T-helper 17 cell (primary cell): ENCODE measurements at places on chromosomes 12 and 14.
A peak's percentile ranks its signal among the peaks of the same experiment; 100 is the strongest.

DNA sequence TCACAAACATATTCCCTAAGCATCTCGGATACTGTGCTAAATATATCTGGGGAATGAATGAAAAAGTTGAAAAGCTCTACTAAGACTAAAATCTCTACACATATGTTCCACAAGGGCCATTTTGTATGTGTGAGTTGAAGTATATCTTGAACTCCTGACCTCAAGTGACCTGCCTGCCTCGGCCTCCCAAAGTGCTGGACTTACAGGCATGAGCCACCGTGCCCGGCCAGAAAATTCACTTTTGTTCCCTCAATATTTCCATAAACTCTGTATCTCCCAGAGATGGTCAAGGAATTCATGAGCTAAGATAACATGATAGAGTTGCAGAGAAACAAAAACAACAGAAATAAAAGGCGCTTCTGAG is 1.5 kb upstream of the TUBA1C start:
- H3K4me3 ChIP-seq = peak overlapping the region; percentile 89
- DNase-seq = no peak
- H3K36me3 ChIP-seq = peaks cover 2% of the 10 kb centered on the region

DNA sequence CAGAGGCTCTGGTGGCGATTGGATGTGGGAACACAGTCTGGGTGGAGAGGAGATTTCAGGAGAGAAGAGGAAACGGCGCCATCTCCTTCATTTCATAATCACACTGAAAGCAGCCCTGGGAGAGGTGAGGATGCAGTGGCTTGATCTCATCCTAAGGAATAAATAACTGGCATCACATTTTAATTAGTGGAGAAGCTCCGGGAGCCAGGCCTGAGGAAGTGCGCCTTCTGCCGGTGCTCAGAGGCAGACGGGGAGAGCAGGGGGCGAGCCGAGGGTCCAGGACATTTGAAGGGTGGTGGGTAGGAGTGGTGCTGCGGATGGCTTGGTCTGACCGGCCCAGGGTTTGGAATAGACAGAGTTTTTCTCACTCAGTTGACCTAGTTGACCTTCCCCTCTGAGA is 265.0 kb downstream of the CACNA1C start:
- no peak for DNase-seq
- H3K4me1 ChIP-seq = peaks cover 3% of the 10 kb centered on the region
- no peak overlapping the region for H3K27ac ChIP-seq
- peaks cover 49% of the 10 kb centered on the region for H3K27me3 ChIP-seq
- H3K36me3 ChIP-seq = no peaks in the 10 kb centered on the region

DNA sequence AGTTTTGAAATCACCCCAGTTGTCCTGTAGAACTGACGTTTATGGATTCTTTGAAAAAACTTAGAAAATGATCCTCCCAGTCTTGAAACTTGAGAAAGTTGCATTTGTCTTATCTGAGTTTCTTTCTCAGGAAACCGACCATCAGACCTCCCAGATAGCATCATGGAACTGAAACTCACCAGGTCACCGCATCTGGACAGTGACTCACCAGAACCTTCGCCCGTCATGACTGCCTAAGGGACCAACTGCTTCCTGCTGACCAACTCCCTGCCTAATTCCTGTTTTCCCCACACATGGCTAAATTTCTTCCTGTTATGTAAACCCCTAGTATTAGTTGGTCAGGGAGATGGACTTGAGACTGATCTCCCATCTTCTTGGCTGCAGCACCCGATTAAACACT is 175.7 kb downstream of the RIMBP2 start:
- no peaks in the 10 kb centered on the region for H3K36me3 ChIP-seq
- no peak overlapping the region for H3K4me3 ChIP-seq
- no peaks in the 10 kb centered on the region for H3K27me3 ChIP-seq
- H3K4me1 ChIP-seq = no peaks in the 10 kb centered on the region

- no peak overlapping the region for H3K27ac ChIP-seq
- no peak for DNase-seq
- H3K27me3 ChIP-seq = no peaks in the 10 kb centered on the region
- H3K36me3 ChIP-seq = no peaks in the 10 kb centered on the region
Observed at GRCh38 chr12:84397263-84397662, 515.3 kb downstream of the SLC6A15 start.

- DNase-seq = no peak
- H3K4me3 ChIP-seq = no peak overlapping the region
- H3K36me3 ChIP-seq = no peaks in the 10 kb centered on the region
- peaks cover 21% of the 10 kb centered on the region for H3K4me1 ChIP-seq
Observed at GRCh38 chr12:52010152-52010622, 3.4 kb downstream of the TAMALIN start.

- no peak overlapping the region for H3K4me3 ChIP-seq
- no peaks in the 10 kb centered on the region for H3K4me1 ChIP-seq
- DNase-seq = no peak
- H3K36me3 ChIP-seq = no peaks in the 10 kb centered on the region
- H3K27ac ChIP-seq = no peak overlapping the region
- no peaks in the 10 kb centered on the region for H3K27me3 ChIP-seq
Observed at GRCh38 chr12:85092814-85093370, 56.7 kb downstream of the LRRIQ1 start.

DNA sequence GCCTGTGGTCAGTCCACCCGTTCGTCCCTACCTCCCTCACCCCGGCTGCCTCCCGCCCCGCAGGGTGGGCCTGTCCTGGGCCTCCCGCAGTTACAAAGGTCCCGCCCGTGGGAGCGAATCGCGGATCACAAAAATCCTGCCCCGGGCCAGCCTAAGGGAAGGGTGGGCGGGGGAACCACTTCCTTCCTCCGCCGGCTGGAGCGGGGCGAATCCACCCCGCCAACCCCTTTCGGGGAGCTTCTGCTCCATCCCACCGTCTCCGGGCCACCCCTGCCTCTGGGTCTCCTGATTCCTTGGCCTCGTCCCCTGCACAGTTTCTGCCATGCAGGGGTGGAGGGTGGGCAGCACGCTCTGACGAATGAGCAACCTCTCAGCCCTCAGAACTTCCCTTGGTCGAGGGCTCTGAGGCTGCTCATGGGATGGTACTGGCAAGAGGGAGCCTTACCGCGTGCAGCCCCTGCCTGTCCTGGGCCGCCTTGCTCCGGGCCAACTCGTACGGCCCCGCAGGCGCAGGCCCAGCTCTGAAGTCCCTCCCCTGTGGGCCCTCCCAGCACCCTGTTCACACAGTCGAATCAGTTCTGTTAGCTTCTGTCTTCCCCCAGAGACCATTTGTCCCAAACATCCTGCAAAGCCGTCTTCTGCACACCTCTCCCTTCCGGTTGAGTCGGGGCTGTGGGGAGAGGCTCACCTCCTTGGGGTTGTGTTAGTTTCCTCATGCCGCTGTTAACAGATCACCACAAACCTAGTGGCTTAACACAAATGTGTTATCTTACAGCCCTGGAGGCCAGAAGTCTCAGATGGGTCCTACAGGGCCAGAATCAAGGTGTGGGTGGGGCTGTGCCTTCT is 589 bp upstream of the HVCN1 start:
- H3K36me3 ChIP-seq = peaks cover 7% of the 10 kb centered on the region
- peaks cover 21% of the 10 kb centered on the region for H3K4me1 ChIP-seq
- H3K4me3 ChIP-seq = peak overlapping the region; percentile 95
- peak overlapping the region; percentile 87 for H3K27ac ChIP-seq
- peaks cover 8% of the 10 kb centered on the region for H3K27me3 ChIP-seq
- DNase-seq = no peak

DNA sequence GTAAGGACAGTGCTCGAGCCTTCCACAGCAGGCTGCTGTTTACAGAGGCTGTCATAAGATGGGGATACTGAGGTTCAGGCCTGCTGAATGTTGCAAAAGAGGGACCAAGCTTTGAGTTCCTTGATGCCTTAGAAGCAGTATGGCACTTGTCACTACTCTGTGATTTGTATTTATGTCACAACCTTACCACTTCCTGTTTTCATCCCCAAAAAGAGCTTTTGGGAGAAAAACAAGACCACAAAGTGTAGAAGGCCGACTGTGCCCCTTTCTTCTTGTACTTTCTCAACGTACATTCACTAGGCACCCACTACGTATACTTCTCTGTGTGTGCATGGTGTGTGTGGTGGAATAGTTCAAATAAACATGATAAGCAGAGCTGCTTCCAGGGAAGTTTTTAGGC is 90.1 kb downstream of the DRAM1 start:
- H3K27ac ChIP-seq = no peak overlapping the region
- no peaks in the 10 kb centered on the region for H3K27me3 ChIP-seq
- peaks cover 2% of the 10 kb centered on the region for H3K36me3 ChIP-seq
- H3K4me3 ChIP-seq = no peak overlapping the region
